ENCODE measurements at places on chromosomes 1 and 21.

- DNase-seq, result peak; percentile 22
Measured at GRCh38 chr1:204791453-204792353, 79.0 kb upstream of the NFASC start.

DNA sequence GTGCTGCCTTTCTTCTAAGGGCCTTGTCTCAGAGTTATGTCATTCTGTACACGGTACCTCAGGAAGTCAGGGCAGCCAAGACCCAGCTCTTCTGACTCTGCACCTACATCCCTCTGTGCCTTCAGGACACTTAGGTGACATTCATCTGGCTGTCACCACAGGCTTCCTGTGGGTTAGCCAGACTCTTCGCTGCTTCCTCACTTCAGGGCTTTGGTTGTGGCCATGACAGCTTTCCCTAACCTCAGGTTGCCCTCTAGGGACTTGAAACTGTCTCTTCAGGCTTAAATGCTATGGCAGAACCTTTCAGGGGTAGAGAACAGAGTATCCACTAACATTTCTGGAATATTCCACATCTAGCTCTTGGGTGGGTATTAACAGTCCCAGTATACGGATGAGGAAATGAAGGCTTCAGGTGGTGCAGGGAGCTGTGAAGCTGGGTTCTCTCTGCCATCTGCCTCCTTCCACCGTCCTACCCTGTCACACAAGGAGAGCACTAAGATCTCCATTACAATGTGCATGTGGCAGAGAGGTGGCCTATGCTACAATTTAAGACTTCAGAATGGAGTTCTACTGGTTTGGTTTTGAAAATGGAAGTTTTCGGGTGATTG, 9.9 kb downstream of the TSSK3 start:
- DNase-seq, result no peak

GRCh38 chr1:38194472-38194871, 147.9 kb upstream of the POU3F1 start:
- no peak for DNase-seq

DNA sequence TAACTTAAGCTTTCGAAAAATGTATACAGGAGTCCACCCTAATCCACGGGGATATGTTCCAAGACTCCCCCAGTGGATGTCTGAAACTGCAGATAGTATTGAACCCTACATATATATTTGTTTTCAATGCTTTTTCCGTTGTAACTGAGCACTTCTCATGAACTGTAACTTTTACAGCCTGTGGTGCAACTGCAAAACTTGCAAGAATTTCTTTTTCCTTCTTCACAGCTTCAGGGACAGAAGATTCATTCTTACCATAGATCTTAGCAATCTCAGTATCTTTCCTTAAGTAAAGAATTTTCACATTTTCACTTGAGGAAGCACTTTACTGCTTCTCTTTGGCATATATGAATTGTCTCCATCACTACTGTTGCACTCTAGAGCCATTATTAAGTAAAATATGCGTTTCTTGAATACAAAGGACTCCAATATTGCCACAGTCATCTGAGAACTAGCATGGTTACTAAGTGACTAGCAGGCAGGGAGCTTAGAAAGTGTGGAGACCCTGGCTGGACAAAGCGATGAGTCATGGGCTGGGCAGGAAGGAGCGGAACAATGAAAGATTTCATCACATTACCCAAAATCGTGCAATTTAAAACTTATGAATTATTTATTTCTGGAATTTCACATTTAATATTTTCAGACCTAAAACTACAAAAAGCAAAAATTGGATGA, 14.1 kb downstream of the DPYD start:
- peak; percentile 94 for DNase-seq

- DNase-seq, result no peak
Measured at GRCh38 chr21:21401444-21401843, 403.2 kb downstream of the NCAM2 start.

DNA sequence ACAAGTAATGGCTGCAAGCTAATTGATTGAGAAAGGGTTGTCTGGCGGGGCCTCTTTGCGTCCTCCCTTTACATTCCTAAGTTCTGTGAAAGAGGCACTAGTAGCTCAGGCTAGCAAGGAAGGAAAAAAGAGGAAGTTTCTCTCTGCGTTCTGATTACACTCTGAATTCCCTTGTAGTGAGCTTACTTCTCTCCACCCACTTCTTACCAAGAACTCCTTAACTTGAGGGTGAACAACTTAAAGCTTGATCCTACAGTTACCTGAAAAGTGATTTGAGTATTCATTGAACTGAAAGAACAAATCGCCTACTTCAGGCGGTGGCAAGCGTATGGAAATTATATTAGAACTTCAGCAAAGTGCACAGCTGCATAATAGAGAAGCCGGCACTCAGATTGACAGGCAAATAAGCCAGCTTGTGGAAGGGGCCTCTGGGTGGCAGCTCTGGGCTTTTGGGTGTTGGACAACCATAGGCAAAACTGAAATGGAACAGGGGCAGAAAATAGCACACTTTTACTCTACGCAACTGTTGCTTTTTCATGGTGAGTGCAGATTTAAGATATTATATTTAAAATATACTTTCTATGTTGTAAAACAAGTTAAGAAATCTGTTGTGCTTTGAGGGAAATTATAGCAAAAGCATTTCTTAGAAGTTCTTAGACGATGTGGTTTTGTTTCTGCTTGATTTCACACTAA, 464.5 kb downstream of the USP25 start:
- peak; percentile 78 for DNase-seq

Data from renal cortical epithelial cell (primary cell).